GM12892 (cell line): ENCODE measurements at places on chromosomes 3 and 15.

DNA sequence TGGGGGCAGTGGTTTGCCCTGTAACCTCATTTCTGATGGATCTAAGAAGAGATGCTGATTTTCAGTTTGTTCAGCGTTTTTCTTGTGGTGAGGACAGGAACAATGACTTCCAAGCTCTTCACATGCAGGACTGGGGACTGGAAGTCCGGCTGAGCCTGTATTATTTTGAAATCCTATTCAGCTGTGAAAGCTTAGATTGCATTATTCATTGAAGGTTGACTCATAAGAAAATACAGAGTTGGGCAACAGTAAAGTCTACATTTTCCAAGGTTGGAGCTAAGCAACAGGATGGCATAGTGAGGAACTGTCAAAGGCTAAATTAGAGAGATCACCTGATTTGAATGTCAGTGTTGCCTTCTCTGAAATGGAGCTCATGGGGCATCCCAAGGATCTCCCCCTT is 230.9 kb upstream of the FEZF2 start:
- DNase-seq: no peak

DNA sequence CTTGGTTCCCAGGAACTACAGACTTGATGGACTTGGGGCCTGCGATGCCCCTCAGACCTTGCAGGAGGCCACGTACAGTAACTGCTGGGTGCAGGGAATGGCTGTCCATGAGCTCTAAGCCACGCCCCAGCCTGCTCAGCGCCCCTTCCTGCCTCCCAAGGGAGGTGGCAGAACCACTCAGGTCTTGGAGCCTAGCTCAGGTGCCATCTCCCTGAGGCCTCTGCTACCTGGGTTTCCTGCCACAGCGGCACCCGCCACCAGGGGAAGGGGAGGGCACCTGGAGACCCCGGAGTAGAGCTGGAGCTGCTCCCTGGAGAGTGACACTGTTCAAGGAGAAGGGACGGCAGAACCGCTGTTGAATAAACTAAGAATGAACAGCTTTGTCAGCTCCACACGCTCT is 77.8 kb upstream of the RPL32 start:
- no peak for DNase-seq

DNA sequence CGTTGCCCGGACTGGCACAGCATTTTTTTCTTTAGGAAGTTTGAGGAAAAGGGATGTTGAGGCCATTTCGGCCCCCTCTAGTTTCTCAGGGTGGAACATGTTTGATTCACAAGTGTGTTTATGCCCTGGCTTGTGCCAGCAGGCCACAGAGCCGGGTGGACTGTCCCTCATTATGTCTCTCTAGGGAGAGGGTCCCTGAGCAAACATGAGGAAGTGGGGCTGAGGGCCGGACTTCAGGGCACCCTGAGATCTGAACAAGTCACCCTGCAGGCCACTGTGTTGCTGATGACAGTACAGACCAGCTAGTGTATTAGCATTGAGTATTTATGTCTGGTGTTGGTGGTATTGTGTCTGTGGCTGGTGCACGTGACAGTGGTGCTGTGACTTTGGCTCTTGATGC is 34.9 kb downstream of the RNU5B-1 start:
- no peak for DNase-seq

- DNase-seq: no peak
Observed at GRCh38 chr15:69450968-69451695, 1.5 kb upstream of the RPLP1 start.

- no peak for DNase-seq
Observed at GRCh38 chr3:112803467-112803866, 43.2 kb downstream of the CD200R1L start.

DNA sequence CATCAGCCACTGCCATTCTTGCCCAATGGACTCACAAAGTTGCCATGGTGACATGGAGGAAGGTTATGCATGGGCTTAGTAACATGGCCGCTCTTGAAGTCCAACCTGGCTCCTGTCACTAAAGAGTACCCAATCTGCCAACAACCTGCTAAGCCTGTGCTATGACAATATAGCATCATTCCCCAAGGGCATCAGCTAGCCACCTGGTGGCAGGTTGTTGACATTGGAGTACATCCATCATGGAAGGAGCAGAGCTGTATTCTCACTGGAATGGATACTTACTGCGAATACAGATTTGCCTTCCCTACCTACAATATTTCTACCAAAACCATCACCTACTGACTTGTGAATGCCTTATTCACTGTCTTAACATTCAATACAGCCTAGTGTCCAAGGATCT is 138.9 kb upstream of the RORA start:
- no peak for DNase-seq

GRCh38 chr3:170572665-170573253 is 13.1 kb downstream of the SLC7A14 start:
- no peak for DNase-seq

DNA sequence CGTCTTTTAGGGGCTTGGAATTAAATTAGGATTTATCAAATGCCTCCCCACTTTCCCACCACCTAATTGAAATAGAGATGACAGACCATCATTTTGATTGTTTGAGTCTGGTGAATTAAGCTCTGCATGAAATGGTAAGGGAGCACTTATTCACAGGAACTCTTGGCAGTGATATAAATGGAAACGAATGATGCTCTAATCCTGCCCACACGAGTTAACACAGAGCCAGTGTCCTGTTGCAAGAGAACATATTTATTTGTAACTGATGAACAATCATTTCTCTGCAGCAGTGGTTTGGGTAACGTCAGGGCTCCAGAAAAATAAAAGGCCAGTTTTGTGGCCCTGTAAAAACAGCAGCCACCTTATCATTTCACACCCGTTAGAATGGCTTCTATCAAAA is 163.3 kb downstream of the FEZF2 start:
- DNase-seq: no peak

DNA sequence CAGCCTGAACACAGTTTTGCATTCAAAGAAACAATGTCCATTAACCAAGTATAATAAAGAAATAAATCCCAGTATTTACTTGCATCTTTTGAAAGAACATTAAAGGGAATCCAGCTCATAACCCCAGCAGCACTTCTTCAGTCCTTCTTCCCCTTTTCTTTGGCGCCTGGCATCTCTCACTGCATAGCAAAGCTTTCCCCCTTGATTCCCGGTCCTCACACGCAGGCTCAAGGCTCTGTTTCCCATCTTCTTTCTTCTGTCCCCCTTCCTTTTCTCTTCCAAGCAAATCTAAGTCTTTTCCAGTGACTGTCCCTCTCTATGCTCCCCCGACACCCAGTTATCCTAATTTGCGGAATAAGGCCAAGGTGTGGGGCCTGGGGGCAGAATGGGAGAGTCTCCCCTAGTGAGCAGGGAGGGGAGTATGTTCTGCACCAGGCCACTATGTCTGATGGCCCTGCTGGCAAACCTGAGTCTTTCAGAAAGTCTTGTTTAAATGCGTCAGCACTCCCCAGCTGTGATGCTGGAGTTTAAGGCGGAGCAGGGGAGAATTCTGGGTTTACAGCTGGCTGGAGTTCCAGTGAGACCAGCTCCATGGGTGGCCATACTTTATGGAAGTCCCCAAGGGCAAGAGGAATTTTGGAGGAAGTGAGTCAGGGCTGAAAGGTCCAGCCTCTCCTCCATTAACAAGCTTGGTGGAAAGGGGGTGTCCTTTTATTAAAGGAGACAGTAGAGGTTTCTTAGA is 42.1 kb downstream of the GOLGA6A start:
- DNase-seq: no peak

GRCh38 chr3:187315872-187316271 is 24.3 kb upstream of the MASP1 start:
- DNase-seq: no peak

- no peak for DNase-seq
Observed at GRCh38 chr3:106121491-106122289, 252.9 kb upstream of the CBLB start.

- DNase-seq: no peak
Observed at GRCh38 chr3:177642042-177642803, 444.9 kb upstream of the TBL1XR1 start.
